Heart right ventricle (tissue), 16 donors: ENCODE measurements at places on chromosomes 2 and 18. TPM values are rescaled to one million over a fixed set of nuclear protein-coding genes. Genes with fewer than 3 reads are reported as not detected.

- DNase-seq, result no peak
These were observed 115.3 kb upstream of the CELF4 start for GRCh38 chr18:37680911-37681310.

Gene PDE1A
- 4.9 TPM for polyA plus RNA-seq

- DNase-seq, result no peak
These were observed 3.7 kb upstream of the EVX2 start for GRCh38 chr2:176087330-176088047.

Gene PSD4
- polyA plus RNA-seq, result 1.3 TPM

Gene NR4A2
- 6.3 TPM for polyA plus RNA-seq

GRCh38 chr2:217901835-217902378 is 100.9 kb downstream of the TNS1 start:
- no peak for DNase-seq

Gene AFF3
- 1.6 TPM for polyA plus RNA-seq

- DNase-seq, result no peak
These were observed 103.5 kb downstream of the TSHZ1 start for GRCh38 chr18:75314117-75314516.

DNA sequence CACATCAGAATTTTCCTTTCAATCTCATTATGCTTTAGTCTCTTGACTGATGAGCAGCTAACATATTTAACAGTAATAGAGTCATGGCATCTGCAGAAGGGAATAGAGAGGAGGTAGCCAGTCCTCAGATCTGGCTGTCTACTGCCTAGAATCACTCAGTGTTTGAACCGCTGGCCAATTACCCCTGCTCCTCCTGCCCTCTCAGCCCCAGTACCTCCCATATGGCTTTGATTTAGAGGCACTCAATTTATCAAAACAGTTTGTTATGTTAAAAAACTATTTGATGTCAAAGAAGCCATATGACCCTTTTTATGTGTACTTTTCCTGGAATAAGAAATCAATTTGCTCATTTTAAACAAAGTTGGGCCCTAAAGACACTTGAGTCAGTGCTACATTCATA is 355.2 kb downstream of the CMPK2 start:
- DNase-seq, result no peak

Gene CREB1
- polyA plus RNA-seq, result 4.6 TPM

GRCh38 chr2:221200184-221200839 is 371.8 kb downstream of the EPHA4 start:
- DNase-seq, result no peak

DNA sequence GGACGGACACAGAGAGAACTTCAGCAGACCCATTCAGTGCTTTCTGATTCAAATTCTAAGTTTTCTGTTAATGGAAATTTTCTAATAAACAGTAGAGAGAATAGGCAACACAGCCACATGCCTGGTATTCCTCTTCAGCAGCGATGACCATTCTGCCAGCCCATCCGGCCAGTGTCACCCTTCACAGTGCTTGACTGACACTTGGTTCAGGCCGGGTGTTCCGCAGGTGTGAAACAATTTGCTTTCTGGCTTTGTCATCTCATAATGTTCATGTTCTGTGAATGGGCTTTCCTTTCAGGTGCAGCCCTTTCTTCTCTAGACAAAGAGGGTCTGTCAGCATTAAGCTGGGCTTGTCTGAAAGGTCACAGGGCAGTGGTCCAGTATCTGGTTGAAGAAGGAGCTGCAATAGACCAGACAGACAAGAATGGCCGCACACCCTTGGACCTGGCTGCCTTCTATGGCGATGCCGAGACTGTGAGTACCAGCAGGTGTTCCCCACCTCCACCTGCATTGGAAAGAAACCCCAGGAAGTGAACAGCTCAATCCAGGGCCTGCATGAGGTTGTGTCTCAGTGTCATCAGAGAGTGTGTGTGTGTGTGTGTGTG is 67.0 kb downstream of the WDSUB1 start:
- no peak for DNase-seq

DNA sequence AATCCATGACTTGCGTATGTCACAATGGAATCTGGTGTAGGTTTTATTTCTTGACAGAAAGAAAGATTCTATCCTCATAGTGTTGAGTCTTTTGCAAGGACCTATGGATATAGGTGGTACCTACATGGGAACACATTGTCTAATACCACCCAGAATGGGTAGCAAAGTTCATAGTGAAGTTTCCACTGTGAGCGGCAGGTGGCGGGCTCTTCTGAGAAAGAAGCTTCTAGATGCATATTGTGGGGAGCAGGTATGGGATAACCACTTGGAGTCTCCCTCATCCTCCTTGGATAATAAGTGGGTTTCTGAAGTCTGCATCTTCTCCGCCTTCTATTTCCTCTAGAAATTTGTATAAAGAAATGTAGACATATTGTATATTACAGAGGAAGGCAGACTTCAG is 44.9 kb downstream of the LINC00305 start:
- no peak for DNase-seq

Gene UGT1A8
- polyA plus RNA-seq, result not detected

DNA sequence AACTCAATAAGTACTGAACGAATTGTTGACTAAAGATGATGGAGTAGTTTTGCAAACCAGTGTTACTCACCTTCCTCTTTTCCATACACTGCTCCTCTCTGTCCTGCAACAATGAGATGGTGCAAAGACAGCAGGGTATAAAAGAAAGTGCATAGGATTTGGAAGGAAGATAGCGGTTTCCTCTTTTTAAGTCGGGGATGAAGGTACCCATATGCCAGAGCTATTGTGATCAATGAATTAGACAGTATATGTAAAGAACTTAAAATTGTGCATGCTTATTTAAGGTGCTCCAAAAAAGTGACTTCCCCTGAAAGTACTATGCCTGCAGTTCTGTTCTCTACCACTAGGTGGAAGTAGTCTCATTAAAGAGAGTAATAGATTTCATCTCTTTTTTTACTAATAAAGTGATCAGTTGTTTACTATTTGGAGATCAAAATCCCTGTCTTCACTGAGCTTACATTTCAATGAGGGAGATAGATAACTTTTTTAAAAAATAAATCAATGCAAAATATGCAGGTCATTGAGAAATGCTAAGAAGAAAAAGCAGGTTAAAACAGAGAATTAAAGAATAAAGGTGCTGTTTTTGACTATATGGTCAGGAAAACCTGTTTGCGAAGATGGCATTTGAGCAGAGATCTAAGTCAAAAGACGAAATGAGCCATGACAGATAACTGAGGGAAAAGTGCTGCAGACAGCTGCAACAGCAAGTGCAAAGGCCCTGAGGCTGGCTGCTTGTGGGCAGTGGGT is 339.7 kb upstream of the SLC14A2 start:
- no peak for DNase-seq

DNA sequence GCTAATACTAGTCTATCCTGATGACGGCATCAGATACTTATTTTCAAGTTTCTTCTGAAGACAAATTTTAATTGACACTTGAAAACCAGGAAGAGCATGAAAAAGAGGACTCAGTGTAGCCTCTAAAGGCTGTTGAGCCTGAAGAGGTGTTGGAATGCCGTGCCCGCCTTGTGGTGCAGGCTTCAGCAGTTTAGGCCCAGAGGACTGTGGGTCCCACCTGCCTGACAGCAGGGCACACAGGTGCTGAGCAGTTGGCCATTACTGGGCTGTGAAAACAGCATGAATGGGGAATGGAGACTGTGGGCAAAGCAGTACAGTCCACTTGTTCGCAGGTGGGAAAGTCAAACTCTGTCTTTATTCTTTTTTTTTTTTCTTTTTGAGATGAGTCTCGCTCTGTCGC is 49.8 kb upstream of the THOC1 start:
- no peak for DNase-seq

Gene DSC2
- 5.1 TPM for polyA plus RNA-seq

DNA sequence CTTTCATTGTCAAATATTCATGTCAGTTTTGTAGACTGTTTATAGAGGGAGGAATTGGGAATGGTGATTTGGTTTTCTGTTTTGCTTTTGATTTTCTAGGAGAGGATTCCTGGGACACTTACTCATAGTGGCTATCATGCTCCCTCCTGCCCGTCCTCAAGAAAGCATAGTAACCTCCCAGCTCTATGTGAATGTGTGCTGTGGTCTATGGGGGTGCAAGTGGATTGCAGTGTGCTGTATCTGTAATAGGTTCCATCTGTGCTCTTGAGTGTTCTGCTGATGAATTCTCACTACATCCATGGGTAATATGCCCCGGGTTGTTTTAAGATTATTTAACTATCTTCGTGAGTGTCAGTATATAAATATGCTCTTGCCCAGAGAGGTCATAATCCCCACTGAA is 811.3 kb downstream of the CNTNAP5 start:
- DNase-seq, result no peak

Gene SCYGR1
- not detected for polyA plus RNA-seq

DNA sequence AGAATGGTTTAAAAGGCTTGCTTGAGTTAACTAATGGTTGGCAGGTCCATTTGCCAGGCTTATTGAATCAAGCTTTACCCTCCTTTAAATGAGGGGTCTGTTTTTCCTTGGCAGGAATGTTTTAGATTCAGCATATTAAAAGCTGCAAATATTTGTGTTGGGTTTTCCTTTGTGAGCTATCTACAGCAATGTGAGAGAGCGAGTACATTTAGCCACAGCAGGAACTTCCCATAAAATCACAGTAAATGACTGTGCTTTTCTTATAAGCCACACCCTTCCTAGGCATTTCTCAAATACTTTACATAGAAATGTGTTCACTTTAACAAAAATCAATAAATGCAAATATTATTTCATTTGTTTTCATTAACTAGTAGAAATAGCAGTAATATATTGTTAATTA is 23.9 kb downstream of the CALCRL start:
- no peak for DNase-seq

Gene ALKAL2
- polyA plus RNA-seq, result 1.3 TPM

Gene EPHA4
- polyA plus RNA-seq, result 3.4 TPM

DNA sequence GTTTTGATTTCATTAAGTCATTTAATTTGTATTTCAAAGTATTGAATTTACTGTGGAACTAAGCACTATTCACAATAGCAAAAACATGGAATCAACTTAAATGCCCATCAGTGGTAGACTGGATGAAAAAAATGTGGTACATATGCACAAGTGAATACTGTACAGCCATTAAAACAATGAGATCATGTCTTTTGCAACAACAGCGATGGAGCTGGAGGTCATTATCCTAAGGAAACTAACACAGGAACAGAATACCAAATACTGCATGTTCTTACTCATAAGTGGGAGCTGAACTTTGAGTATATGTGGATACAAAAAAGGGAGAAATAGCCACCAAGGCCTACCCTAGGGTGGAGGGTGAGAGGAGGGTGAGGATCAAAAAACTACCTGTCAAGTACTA is 164.4 kb downstream of the BABAM2 start:
- no peak for DNase-seq

DNA sequence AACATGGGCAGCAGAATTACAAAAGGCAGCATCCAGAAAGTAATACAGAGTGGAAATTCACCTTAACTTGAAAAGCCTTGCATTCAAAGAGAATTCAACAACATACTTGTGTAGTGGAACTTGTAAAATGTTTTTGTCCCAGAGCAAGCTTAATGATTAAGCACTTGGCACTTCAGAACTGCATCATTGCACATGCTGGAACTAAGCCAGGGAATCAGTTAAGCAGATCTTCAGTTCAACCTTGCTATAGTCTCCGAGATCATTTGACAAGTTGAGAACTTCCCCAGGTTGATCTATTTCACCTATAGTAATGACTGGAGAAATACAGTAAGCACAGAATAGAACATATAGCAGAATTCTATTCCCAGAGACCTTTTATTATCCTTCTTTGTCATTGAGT is 1337.2 kb upstream of the NXPH2 start:
- DNase-seq, result no peak

- DNase-seq, result no peak
These were observed 9.9 kb upstream of the INO80C start for GRCh38 chr18:35507623-35508022.

Gene CXCR2
- polyA plus RNA-seq, result 0.07 TPM

DNA sequence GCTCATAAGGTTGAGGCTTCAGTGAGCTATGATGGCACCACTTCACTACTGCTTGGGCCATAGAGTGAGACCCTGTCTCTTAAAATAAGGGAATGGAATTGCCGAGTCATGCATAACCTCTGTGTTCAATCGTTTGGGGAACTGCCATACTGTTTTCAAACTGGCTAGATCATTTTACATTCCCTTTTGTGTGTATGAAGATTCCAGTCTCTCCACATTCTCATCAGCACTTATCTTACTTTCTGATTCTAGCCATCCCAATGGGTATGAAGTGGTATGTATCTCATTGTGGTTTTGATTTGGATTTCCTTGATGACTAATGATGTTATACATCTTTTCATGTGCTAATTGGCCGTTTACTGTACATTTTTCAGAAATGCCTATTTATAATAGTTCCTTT is 23.7 kb downstream of the MARCHF7 start:
- DNase-seq, result no peak

DNA sequence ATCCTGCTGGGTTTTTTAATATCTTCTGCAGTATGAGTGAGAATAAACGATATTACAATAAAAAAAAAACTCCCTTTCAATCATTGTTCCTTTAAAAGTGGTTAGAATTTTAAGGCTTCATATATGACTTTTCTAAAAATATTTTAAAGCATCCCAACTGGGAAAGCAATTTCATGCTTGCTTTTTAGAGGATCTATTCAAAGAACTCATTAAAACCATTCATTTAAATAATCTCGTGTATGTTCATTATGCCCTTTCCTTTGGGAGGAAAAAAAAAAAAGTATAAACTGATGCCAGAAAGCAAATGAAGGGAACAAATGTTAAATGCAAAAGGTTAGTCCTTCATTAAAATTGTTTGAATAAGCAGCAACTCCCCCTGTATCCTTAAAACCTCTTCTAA is 81.2 kb downstream of the XIRP2 start:
- no peak for DNase-seq

DNA sequence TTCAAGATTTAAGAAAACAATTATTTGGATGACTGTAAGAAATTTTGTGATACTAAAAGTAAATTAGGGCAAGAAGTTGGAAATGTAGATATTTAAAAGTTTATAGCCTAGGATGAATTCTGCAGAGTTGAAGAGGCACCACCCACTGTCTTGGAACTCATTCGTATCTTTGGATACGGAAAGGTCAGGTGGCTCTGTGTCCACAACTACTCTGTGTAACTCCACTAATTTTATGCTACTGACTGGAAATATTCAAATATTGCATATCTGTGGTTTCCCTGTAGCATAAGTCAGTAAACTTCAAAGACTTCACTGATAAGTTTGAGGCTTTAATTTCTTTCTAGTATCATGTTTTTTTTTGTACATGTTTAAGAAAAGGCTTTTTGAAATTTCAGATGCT is 156.9 kb upstream of the RPRM start:
- no peak for DNase-seq

DNA sequence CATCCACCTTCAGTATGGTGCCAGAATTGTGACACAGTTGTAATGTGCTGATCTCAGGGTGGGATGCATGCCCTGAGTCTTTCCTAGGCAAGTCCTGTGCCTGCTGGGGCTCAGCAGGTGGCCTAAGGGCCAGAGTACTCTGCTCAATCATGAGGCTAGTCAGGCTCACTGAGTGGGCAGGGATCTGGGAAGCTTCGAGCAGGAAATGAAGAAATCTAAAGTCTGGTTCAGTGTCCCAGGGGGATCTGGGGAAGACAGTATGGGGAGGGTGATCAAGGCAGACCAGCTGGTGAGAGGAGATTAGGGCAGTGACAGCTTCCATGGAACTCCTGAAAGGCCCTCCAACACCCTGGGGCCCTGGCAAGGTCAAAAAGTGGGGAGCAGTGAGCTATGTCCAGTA is 8.9 kb upstream of the ANKRD29 start:
- DNase-seq, result no peak
